Hematopoietic multipotent progenitor cell treated with erythropoietin and hydrocortisone succinate and interleukin-3 and kit ligand, for 8 days (in vitro differentiated cells): ENCODE measurements at places on chromosomes 5 and 9.

DNA sequence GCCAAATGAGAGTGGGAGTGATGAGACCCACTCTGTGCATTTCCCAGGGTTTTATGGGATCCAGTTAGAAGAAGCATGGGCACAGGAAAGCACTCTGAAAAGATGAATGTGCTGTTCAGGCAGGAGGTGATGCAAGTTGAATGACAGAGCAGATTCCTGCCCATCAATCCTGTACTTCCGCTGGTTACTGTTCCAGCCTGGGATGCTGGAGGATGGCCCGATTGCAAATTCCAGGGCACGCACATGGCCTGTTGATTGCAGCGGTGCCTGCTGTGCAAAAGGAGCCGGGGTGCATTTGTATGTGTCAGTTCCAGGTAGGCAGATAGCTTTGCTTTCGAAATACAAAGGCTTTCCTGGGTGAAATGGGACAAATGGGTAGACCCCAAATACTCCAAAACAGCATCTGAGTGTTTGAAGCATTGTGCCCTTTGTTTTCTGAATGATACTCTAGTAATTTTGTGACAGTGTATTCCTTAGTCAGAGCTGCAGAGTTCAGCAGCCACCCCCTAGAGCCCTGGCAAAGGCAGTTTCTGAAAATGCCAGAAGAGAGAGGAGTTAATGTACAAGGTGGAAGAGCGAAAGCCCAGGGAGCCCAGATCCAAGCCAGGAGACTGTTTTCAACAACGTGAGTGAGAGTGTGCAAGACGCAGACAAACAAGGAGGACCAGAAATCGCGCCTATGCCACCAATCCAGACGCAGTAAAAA, 454.2 kb upstream of the CLINT1 start:
- DNase-seq = no peak

DNA sequence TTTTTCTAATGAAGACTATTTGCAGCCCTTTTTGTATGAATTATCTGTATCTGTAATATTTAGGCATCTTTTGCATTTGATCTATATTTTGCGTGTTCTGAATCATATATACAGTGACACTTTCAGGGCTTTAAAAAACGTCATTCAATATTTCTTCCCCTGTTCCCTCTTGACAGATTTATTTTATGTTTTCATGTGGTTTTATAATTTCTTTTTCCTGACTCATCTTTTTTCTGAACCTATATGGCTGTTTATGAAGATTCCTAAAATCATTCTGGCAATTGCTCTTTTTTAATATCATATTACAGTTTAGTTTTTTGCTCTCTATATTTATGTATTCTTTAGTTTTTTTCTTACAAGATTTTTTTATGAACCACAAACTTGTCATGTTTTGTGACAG, 67.6 kb downstream of the SMARCA2 start:
- DNase-seq = no peak

- no peak for DNase-seq
These were observed 350.6 kb downstream of the MLLT3 start for GRCh38 chr9:20271723-20272122.

DNA sequence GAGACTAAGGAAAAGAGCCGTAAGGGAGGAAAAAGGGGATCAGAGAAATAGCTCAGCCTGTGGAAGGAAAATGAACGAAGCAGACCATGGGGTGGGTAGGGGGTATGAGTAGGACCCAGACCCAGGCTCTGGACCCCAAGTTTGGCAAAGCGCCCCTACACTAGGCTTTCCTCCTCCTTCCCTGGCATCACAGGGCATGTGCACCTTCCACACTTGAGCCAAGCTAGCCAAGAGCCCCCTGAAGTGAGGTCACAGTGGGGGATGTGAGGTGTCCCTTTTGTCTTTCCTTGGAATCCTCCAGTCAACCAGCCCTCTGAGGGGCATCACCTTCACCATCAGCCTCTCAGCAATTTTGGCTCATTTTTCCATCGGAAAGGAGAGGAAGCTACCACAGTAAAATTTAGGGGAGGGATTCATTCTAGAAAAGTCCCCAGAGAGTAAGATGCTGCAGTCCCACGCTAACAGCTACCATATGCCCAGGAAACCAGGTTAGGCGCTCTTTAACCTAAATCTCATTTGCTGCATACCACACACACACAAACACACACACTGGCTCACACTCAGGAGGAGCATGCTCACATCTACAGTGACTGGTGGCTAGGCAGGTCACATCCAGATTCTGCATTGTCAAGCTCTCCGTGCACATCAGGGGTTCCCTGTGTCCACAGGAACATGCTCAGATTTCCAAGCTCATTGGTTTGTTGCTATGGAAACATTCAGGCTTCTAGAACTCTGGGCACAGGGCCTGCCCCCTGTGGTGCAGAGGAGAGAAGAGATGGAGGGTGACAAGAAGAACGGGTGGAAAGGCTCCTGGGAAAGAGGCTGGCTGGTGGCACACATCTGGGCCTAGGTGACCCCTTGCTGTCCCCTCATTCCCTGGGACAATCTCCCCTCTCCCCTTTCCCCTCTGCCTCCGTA, 9.9 kb downstream of the REEP2 start:
- no peak for DNase-seq

DNA sequence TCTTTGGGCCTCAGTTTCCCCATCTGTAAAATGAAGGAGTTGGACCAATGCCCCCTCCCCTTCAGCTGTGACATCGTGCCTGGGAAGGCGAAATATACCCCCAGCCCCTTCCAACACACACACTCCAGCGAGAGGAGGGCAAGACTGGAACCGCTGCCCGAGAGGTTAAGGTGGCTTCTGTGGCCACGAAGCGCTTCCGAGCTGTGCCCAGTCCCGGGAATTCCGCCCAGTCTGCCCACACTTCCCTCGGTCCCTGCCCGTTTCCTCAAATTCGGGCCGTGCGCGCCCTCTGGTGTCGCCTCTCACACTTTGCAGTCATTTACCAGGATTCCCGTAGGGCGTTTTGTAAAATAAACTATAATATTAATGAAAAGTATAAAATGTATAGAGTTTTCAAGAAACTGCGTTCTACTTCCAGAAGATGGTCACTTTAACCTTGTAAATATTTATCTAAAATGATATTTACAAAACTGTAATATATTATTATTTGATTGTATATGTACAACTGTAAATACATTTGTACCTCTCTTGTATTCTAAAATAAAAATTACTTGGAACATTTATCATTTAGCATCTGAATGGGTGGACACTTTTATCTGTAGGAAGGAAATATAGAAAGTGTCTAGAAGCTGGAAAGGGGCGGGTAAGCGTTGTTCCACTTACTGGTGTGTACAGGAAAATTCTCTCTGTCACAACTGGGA, 11.0 kb upstream of the EXOSC2 start:
- DNase-seq = peak; percentile 73

GRCh38 chr5:96818125-96818788, 10.5 kb upstream of the ERAP1 start:
- no peak for DNase-seq

DNA sequence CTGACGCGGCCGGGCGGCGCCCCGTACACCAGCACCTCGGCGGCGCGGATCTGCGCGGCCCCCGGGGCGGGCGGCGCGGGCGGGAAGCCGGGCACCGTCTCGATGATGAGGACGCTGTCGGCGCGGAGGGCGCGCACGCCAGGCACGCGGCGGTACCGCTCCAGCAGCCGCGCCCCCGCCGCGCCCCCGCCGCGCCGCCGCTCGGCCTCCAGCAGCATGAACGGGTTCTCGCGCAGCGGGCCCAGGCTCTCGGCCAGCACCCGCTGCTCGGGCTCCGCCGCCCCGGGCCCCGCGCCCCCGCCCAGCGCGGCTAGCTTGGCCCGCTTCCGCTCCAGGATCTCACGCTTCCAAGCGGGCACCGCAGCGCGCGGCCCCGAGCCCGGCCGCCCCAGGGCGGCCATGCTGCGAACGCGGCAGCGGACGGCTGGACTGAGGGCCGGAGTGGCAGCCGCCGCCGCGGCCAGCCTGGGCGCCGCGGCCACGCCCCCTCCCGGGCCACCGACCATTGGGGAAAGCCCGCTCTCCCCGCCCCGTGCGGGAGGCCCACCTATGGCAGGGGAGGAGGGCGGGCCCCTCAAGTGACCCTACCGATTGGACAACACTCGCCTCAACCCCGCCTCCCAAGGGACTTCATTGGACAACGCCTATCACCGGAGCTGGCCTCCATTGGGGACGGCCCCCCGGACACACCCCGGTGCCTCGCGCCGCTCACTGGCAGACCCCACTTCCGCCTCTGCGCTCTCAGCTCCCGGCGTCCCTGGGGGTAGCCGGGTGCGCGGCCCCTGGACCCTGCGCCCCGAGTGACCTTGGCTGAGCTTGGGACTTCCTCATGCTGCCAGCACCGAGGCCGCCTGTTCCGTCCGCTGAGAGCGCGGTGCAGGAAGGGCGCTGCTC, at the start of gene TPRN:
Gene TPRN (minus strand): TSS at position 431 of the 894 bp plus-strand sequence. CDS start 30 bp downstream, at position 401.
- DNase-seq = peak; percentile 99

GRCh38 chr5:147482706-147483180, 27.1 kb downstream of the DPYSL3 start:
- DNase-seq = no peak

GRCh38 chr5:66224274-66224673, 80.2 kb downstream of the SREK1 start:
- DNase-seq = no peak

- DNase-seq = peak; percentile 67
These were observed 152.3 kb downstream of the KDM4C start for GRCh38 chr9:6910032-6910431.

GRCh38 chr5:140328036-140328764, 18.2 kb downstream of the HBEGF start:
- no peak for DNase-seq

DNA sequence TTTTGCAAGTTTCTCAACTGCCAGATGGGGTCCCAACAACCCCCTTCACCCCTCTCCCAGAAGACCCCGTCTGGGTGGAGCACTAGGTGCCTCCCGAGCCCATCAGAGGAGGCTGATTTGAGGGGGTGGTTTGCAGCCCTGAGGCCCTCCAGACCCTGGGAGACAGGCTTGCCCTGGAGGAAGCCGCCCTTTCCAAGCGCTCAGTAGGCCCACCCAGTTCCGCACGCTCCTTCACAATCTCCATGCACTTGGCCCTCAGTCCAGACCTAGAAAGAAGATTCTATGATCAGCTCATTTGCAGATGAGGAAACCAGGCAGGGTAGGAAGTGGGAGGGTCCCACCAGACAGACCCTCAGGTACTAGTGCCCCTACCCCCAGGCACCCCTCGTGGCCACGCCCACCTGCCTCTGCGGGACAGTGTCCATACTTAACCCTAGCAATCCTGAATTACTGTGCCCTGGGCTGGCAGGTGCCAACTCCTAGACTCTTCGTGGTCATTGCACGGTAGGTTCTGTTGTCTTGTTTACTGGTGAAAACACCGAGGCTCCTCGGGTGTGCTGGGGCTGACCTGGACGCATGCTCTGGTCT, 22.3 kb downstream of the OR2V1 start:
- no peak for DNase-seq

- no peak for DNase-seq
These were observed 15.2 kb downstream of the ITGA1 start for GRCh38 chr5:52802974-52803336.

- no peak for DNase-seq
These were observed 242.5 kb downstream of the BNC2 start for GRCh38 chr9:16627967-16628366.

- no peak for DNase-seq
These were observed 7.9 kb downstream of the BHMT start for GRCh38 chr5:79119486-79119885.

DNA sequence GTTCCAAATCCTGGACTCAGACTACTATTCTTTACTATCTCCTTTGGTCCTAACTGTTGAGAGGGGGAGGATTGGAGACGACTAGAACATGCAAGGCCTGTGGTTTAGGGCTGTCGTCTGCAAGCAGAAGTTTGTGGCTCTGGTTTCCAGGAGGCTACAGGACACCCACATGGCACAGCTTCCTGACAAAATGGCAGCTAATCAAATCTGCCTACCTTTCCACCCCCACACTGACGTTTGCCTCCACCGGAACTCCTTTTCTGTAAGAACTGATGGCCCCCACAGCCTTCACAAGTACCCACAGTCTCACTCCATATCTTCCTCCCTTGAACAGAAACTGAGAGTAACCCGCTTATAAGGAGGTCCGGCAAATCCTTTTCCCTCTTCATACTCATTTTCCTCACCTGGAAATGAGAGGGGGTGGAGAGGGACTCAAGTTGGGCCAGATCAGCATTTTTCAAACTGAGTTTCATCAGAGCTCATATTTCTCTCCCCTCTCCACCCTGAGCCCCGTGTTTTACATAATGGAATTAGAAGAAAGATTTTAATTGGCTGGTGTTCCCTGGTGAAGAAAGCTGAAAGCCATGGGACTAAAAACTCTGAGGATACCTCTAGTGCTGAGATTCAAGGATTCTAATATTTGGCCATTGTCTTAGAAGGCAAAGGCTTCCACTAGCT, 5.2 kb downstream of the SLC31A2 start:
- DNase-seq = peak; percentile 27

- peak; percentile 16 for DNase-seq
These were observed 516 bp downstream of the MAST4 start for GRCh38 chr5:66596636-66597182.

DNA sequence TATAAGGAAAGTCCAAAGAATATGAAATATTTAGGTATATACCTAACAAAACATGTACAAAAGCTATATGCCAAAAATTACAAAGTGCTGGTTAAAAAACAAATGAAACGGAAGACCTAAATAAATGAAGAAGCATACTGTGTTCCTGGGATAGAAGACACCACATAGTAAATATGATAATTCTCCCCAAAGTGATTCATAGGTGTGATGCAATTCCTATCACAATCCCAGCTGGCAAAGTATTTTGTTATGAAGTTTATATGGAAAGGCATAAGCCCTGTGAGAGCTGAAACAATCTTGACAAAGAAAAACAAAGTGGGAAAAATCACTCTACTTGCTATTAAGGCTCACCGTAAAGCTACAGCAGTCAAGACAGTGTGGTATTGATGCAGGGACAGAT, 2.6 kb upstream of the SMIM23 start:
- no peak for DNase-seq

DNA sequence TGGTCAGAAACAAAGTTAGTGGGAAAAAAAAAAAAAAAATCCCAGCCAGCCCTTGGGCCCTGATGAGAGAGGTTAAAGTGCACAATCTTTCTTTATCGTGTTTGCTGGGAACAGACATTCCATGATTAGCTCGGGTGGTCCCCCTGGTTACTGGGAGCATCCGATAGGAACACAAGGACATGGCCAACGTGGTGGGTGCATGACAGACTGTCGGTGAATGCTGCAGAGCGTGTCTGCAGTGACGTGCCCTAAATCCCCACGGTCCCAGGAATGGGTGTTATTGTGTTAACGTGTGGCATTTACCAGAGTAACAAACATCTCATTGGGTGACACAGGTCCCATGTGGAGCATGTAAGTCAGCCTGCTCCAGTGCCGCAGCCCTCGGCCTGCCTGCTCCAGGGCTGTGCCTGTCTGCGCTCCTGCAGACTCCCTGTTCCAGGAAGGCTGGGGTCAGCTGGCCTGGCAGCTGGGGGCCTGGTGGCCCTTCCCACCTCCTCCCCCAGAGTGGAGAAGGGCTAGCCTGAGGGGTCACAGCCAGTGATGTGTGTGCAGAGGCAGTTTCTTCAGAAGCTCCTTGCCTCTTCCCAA, 34.3 kb upstream of the TBC1D2 start:
- no peak for DNase-seq

- no peak for DNase-seq
These were observed 192.9 kb downstream of the CRB2 start for GRCh38 chr9:123548741-123549545.

DNA sequence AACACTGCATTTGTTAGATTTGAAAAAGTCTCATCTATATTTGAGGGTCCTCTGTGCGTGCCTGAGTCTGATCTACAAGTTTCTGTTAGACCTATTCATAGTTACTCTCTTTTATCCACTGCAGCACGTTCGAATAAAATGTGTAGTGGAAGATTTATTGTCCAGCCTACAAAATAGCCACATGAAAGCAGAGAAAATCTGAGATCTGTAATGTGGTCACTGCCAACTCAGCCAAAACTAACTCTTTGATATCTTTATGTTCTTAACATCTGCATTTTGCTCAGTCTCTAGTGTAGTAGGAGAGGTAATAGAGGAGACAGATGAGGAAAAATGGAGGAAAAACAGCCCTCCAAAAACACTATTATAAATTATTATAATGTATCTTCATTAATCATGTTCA, 354.0 kb downstream of the NPR3 start:
- DNase-seq = no peak
